Lung (tissue), 17 donors: ENCODE measurements at places on chromosomes 16 and 17. TPM values are rescaled to one million over a fixed set of nuclear protein-coding genes. Genes with fewer than 3 reads are reported as not detected.

- no peak for DNase-seq
- H3K4me3 ChIP-seq, result no peak overlapping the region
- H3K4me1 ChIP-seq, result peaks cover 9% of the 10 kb centered on the region
- no peaks in the 10 kb centered on the region for H3K36me3 ChIP-seq
- H3K27me3 ChIP-seq, result no peaks in the 10 kb centered on the region
Measured at GRCh38 chr17:33383488-33384023, 90.5 kb upstream of the ASIC2 start.

DNA sequence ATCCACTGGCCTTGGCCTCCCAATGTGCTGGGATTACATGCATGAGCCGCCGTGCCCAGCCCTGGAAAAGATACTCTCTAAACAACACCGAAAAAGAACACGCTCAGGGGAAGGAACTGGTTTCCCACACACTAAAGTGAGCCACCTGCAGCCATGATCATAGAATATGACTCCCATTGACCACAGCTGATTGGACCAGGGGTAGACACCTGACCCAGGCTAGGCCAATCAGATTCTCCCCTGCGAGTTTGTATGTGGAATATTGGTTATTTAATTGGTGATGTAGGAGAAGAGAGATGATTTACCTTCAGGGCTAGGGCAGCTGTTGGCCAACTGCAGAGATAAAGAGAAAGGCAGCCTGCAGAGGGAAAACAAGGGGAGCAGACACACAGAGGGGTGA lies 9.0 kb upstream of the GGA2 start:
- no peaks in the 10 kb centered on the region for H3K4me1 ChIP-seq
- H3K4me3 ChIP-seq, result no peak overlapping the region
- H3K36me3 ChIP-seq, result peaks cover 22% of the 10 kb centered on the region
- DNase-seq, result no peak
- H3K27ac ChIP-seq, result peak overlapping the region; percentile 6

DNA sequence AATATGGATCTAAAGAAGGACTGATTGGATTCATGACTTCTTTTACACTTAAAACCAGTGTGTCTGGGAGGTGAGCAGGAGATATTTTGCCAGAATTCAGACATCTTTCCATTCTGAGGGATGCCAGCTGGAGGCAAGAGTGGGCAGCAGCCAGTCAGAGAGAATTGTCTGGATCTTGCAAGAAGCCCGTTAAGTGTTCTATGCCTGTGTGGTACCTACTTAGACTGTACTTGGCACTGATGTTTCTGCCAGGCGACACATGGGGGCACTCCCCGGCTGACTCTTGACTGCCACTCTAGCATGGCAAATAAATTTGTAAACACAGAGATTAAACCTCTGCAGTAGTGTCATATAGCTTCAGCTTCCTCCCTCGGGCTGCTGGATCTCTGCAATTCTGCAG lies 247.7 kb downstream of the UTP18 start:
- H3K4me3 ChIP-seq, result no peak overlapping the region
- H3K27me3 ChIP-seq, result no peaks in the 10 kb centered on the region
- H3K27ac ChIP-seq, result no peak overlapping the region
- H3K4me1 ChIP-seq, result no peaks in the 10 kb centered on the region
- DNase-seq, result no peak
- H3K36me3 ChIP-seq, result no peaks in the 10 kb centered on the region

The CX3CL1 gene
- polyA plus RNA-seq, result 58.6 TPM

The TEDC2 gene
- 2.9 TPM for polyA plus RNA-seq

The TNS4 gene
- polyA plus RNA-seq, result 2.0 TPM

DNA sequence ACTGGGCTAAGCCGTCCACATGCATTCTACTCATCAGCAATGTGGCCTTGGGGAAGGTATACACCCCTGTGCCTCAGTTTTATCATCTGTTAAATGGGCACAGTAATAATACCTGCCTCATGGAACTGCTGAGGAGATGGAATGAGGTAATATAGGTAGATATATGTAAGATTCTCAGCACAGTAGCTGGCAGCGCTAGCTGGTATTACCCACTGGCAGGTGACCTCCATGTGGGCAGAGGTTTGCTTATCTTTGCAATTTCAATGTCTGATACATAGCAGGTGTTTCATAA lies 1.2 kb upstream of the SGCA start:
- peak overlapping the region; percentile 94 for H3K27ac ChIP-seq
- no peak for DNase-seq
- H3K4me3 ChIP-seq, result no peak overlapping the region
- H3K36me3 ChIP-seq, result no peaks in the 10 kb centered on the region
- H3K27me3 ChIP-seq, result no peaks in the 10 kb centered on the region

DNA sequence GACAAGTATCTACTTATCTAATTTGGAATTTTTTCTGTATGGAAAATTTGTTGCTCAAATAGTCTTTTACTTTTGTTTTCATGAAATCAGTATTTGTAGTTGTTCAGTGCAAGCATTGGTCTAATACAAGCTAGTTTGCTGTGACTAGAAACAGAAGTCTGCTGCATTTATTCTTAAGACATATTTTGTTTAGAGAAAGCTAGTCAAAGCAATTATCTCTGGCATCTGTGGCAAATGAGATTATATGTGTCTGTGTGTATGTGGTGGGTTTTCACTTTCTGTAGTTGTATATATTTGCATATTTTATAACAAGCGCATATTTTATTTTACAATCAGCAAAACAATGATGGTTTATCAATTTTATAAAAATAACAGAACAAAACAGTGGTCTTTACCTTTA lies 96.0 kb upstream of the SIAH1 start:
- H3K27ac ChIP-seq, result no peak overlapping the region
- H3K4me3 ChIP-seq, result no peak overlapping the region
- no peak for DNase-seq
- peaks cover 4% of the 10 kb centered on the region for H3K4me1 ChIP-seq

- no peak overlapping the region for H3K27ac ChIP-seq
- H3K27me3 ChIP-seq, result peaks cover 16% of the 10 kb centered on the region
- H3K4me3 ChIP-seq, result no peak overlapping the region
- H3K4me1 ChIP-seq, result peaks cover 22% of the 10 kb centered on the region
- no peak for DNase-seq
- no peaks in the 10 kb centered on the region for H3K36me3 ChIP-seq
Measured at GRCh38 chr16:82808036-82808435, 181.3 kb downstream of the CDH13 start.

The HS3ST6 gene
- 2.1 TPM for polyA plus RNA-seq

DNA sequence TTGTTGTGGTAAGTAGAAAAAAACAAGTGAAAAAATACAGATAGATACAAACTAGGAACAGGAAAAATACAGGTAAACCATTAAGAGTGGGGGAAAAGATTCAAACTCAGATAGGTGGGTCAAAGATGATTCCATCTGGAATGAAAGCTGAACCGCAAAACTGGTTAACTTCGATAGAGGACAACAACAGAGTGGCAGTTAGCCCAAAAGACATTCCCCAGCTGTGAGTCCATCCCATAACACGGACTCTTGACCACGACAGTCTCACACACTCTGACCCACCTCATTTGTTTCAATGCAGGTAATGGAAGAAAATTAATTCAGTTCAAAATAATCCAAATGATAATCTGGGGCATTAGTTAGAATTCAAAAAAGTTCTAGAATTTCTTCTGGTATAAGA lies 13.5 kb downstream of the ELAC2 start:
- no peaks in the 10 kb centered on the region for H3K4me1 ChIP-seq
- peaks cover 48% of the 10 kb centered on the region for H3K36me3 ChIP-seq
- DNase-seq, result no peak
- H3K27me3 ChIP-seq, result no peaks in the 10 kb centered on the region
- no peak overlapping the region for H3K4me3 ChIP-seq

The MC1R gene
- 3.2 TPM for polyA plus RNA-seq

DNA sequence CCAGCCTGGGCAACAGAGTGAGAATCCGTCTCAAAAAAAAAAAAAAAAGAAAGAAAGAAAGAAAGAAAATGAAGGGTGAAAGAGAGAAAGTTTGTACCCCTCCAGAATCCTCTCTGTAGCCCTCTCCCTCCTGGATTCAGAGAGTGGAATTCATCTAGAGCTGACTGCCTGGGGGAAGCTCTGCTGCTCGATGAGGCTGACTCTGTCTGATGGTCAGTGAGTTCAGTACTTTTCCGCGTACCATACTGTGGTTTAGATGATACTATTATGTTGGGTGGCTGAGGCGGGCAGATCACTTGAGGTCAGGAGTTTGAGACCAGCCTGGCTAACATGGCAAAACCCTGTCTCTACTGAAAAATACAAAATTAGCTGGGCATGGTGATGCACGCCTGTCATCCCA lies 14.8 kb downstream of the TMEM94 start:
- no peaks in the 10 kb centered on the region for H3K27me3 ChIP-seq
- no peak overlapping the region for H3K27ac ChIP-seq
- DNase-seq, result no peak
- H3K4me1 ChIP-seq, result peaks cover 3% of the 10 kb centered on the region
- H3K4me3 ChIP-seq, result no peak overlapping the region

The IL21R gene
- 1.0 TPM for polyA plus RNA-seq

DNA sequence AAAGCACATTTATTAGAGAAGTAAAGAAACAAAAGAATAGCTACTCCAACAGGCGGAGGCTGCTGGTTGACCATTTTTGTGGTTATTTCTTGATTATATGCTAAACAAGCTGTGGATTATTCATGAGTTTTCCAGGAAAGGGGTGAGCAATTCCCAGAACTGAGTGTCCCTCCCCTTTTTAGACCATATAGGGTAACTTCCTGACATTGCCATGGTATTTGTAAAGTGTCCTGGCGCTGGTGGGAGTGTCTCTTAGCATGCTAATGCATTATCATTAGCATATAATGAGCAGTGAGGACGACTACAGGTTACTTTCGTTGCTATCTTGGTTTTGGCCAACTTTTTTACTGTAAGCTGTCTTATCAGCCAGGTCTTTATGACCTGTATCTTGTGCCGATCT lies 12.2 kb upstream of the HS3ST4 start:
- no peaks in the 10 kb centered on the region for H3K36me3 ChIP-seq
- no peak overlapping the region for H3K27ac ChIP-seq
- no peak overlapping the region for H3K4me3 ChIP-seq
- no peaks in the 10 kb centered on the region for H3K4me1 ChIP-seq
- no peak for DNase-seq

GRCh38 chr17:49502254-49502653 lies 7.2 kb downstream of the NGFR start:
- DNase-seq, result no peak
- no peak overlapping the region for H3K4me3 ChIP-seq
- no peak overlapping the region for H3K27ac ChIP-seq
- no peaks in the 10 kb centered on the region for H3K36me3 ChIP-seq
- H3K4me1 ChIP-seq, result peaks cover 7% of the 10 kb centered on the region
- H3K27me3 ChIP-seq, result peaks cover 22% of the 10 kb centered on the region

DNA sequence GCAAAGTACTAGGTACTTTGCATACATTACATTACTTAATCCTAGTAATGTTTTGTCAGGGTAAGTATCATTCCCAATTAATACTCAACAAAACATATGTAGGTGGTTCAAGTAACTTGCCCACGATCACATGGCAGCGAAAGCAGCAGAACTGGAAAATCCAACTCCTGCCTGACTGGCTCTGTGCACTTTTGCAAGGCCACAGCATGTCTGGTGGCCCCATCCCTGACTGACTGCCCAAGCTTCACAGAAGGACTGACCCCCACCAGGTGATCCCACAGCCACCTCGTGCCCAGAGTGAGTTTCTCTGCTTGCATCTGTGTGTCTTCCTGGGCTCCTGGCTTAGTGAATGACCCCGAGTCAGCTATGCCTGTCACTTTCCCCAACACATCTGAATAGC lies 11.4 kb downstream of the CNP start:
- no peaks in the 10 kb centered on the region for H3K4me1 ChIP-seq
- peaks cover 32% of the 10 kb centered on the region for H3K36me3 ChIP-seq
- no peak overlapping the region for H3K4me3 ChIP-seq
- H3K27ac ChIP-seq, result peak overlapping the region; percentile 37
- DNase-seq, result peak; percentile 46
- H3K27me3 ChIP-seq, result no peaks in the 10 kb centered on the region

GRCh38 chr17:40597556-40598300 lies 32.5 kb upstream of the CCR7 start:
- no peaks in the 10 kb centered on the region for H3K27me3 ChIP-seq
- H3K27ac ChIP-seq, result peak overlapping the region; percentile 37
- H3K36me3 ChIP-seq, result no peaks in the 10 kb centered on the region

DNA sequence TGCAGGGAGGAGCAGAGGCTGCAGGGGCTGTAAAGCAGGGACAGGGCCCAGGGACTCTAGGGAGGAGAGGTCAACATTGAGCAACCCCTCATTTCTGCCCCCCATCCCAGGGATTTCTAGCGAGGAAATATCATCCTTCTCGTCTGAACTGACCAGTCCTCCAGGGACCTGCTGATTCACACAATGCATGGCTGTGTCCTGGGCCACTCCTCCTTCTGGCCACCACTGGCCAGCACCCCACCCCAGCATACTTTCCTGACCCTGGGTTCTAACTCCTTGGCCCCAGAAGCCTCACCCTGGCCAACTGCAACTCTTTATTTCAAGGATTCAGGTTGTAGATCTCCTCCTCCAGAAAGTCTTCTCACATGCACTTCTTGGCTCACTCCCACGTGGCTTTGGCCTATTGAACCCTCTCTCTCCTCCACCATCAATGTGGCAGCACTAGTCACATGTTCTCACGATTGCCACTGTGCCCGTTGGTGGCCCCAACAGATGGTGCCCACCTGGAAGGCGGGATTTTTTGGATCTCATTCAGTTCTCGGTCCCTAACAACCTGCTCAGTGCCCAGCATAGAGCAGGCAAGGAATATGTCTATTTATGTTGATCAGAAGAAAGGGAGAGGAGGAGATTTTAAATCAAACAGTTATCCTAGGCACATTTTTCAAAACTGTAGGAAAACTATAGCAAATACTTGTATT lies 41.5 kb downstream of the CUEDC1 start:
- peak overlapping the region; percentile 46 for H3K27ac ChIP-seq
- H3K4me3 ChIP-seq, result no peak overlapping the region
- no peaks in the 10 kb centered on the region for H3K36me3 ChIP-seq
- H3K4me1 ChIP-seq, result peaks cover 41% of the 10 kb centered on the region
- DNase-seq, result no peak

The KRTAP3-1 gene
- not detected for polyA plus RNA-seq

- DNase-seq, result no peak
- no peaks in the 10 kb centered on the region for H3K27me3 ChIP-seq
- no peak overlapping the region for H3K27ac ChIP-seq
- H3K36me3 ChIP-seq, result no peaks in the 10 kb centered on the region
- H3K4me3 ChIP-seq, result no peak overlapping the region
Measured at GRCh38 chr16:66222756-66223155, 143.7 kb upstream of the CDH5 start.

DNA sequence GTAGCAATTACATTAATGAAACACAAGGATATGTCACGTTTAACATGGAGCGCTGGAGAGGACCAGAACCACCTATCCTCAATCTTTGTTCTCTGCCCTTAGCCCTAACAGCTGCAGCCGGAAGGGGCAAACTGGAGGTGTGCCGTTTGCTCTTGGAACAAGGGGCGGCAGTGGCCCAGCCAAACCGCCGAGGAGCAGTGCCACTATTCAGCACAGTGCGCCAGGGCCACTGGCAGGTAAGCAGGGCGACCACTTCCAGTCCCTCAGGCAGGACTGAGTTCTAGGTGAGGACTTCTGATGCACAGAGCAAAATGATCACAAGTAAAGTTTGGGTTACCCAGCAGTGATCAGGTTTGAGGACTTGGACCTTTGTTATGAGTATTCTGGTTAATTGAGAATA lies 41.1 kb downstream of the CYB561 start:
- H3K36me3 ChIP-seq, result peaks cover 27% of the 10 kb centered on the region
- DNase-seq, result no peak
- no peak overlapping the region for H3K27ac ChIP-seq
- peaks cover 30% of the 10 kb centered on the region for H3K4me1 ChIP-seq
- H3K4me3 ChIP-seq, result no peak overlapping the region

GRCh38 chr17:36978810-36979564 lies 30.2 kb downstream of the AATF start:
- H3K4me1 ChIP-seq, result peaks cover 14% of the 10 kb centered on the region
- no peaks in the 10 kb centered on the region for H3K36me3 ChIP-seq
- no peak overlapping the region for H3K4me3 ChIP-seq
- H3K27ac ChIP-seq, result no peak overlapping the region
- no peaks in the 10 kb centered on the region for H3K27me3 ChIP-seq
- no peak for DNase-seq

- H3K27ac ChIP-seq, result no peak overlapping the region
- no peak overlapping the region for H3K4me3 ChIP-seq
- peaks cover 22% of the 10 kb centered on the region for H3K36me3 ChIP-seq
- H3K4me1 ChIP-seq, result peaks cover 26% of the 10 kb centered on the region
Measured at GRCh38 chr17:65537845-65538674, 23.4 kb downstream of the AXIN2 start.
